Daoy (cell line): ENCODE measurements at places on chromosomes 1 and 21. TPM values are rescaled to one million over a fixed set of nuclear protein-coding genes. Genes with fewer than 3 reads are reported as not detected.

Gene ADCY10
- not detected in 2 replicates for total RNA-seq

DNA sequence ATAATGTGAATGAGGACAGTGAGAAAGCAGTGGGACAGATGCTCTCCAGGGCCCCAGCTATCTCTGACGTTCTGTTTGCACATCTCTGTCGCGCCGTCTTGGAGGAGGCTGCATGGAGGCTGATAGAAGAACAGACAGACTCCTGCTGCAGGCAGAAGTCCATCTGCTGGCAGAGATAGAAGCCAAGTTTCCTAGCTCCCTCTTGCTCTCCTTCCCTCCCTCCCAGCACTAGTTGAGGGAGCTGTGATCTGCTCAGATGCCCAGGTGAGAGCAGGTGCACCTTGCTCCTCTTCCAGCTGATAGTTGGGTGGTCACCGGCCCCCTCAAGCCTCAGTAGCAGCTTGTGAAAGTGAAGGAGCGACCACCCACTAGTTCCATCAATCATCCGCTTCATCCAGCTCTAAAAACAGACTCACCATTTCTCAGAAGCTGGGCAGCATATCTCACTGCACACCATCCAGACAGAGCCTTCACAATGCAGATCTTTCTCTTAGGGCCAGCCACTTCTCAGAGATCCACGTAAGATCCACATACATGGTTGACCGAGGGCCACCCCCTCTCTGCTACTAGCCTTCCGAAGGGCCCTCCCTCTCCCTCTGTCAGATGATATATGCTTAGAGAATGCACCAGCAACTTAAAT is 12.9 kb downstream of the LRRN2 start:
- no peak for DNase-seq

DNA sequence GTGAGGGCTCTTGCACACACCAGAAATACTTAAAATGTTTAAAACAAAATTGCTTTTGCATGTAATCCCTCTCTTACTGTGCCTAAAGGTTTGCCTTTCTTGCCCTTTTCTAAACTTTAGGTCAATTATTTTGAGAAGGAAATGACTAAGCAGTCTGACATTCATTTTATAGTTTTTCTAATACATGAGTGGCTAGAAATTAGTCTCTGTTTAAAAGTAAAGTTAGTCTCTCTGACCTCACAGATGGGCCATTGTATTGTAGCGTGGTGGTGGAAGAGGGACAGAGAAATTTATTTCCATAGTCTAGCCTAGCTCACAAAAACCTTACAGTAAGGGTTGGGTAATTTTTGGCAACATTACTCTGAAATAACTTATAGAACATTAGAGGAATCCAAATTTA is 3.6 kb upstream of the COL11A1 start:
- DNase-seq: no peak

GRCh38 chr1:50427818-50428779 is 4.9 kb upstream of the DMRTA2 start:
- no peak for DNase-seq

DNA sequence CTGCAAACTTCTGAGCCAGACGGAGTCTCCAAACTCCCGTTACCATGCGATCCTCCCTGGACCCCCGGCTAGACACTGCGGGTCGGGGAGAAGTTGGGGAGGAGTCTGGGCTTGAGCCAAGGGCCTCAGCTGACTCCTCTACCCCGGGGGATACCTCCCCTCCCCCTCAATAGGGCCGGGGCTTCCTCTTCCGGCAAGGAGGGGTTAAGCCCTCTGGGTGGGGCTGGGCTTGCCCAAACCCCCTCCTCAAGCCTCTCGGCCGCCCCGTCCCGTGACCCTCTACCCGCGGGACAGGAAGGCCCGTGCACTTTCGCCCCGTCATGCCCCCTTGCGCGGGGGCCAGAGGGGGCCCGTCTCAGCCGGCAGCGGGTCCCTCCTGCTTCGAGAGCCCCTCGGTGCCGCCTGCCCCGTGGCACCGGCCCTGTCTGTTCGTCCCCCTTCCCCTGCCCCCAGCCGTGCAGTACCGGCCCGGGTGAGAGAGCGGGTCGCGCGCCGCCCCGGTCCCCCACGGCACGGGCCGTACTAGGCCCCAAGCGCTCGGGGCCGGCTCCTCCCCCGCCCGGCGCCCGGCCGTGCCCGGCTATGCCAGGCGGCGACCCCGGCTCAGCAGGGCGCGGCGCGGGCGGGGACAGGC is 652 bp downstream of the ARL8A start:
- no peak for DNase-seq

GRCh38 chr21:33244779-33245105 is 15.0 kb downstream of the IFNAR2 start:
- no peak for DNase-seq
